ENCODE measurements at places on chromosomes 1 and 21.
A peak's percentile ranks its signal among the peaks of the same experiment; 100 is the strongest.

GRCh38 chr1:59006289-59006658 is 222.4 kb upstream of the JUN start:
- DNase-seq, result peak; percentile 74

DNA sequence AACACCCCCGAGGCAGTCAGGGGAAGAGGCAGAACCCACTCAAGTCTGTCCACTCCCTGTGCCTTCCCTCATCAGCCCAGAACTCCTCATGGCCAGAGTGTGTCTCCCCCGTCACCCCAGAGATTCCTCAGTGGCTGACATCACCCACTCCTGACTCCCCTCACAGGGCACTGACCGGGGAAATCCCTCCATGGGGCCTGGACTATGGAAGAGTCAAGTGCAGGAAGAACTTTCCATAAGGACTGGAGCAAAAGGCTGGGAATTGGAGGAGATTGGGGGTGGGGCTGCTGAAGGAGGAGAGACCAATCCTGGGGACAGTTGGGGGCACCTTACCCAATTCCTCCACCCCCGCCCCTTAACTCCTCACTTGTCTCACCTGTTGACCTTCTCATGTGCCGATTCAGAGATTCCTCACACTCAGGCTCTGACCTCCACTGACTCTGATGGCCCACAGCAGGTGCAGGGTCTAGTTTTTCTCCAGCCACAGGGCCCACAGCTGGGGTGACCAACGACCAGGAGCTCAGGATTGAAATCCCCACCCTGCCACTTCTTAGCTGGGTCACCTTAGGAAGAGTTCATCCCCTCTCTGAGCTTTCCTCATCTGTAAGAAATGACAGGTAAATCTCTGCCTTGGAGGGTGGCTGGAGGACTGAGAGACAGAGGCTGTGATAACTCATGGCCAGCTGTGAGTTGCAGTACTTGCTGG is 481 bp upstream of the EXTL1 start:
- peak; percentile 33 for DNase-seq

GRCh38 chr1:151756291-151756690 is 7.0 kb downstream of the MRPL9 start:
- peak; percentile 56 for DNase-seq

- DNase-seq, result peak; percentile 1
These were observed 987.8 kb upstream of the ADAMTS5 start for GRCh38 chr21:27954543-27955165.

GRCh38 chr1:153968408-153968807 is 706 bp downstream of the CREB3L4 start:
- no peak for DNase-seq
